NCI-H510A treated with DMSO at 0.1 percent for 48 hours (cell line): ENCODE measurements at places on chromosomes 5 and 9.

- DNase-seq = no peak
Observed at GRCh38 chr5:14917719-14918118, 46.1 kb upstream of the ANKH start.

GRCh38 chr9:87441251-87441650 is 56.4 kb upstream of the DAPK1 start:
- no peak for DNase-seq

DNA sequence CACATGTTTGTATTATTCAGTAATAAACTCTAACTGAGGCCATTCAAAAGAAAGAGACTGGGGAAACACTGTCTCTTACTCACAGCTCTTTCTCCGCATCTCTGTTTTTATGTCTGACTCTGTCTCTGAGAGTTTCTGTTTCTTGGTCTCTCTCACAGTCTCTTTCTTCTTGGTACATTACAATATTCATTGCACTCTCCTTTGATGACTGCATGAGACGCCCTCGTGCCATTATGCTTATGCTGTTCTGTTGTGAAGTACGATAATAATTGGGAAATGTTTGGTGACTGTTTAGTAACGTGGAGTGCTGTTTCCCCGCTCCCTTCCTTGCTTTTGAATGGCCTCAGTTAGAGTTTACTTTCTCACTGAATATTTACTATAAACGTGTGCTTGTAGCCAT is 25.3 kb upstream of the TLX3 start:
- DNase-seq = no peak

- no peak for DNase-seq
Observed at GRCh38 chr5:115686738-115687074, 60.9 kb upstream of the TMED7 start.

DNA sequence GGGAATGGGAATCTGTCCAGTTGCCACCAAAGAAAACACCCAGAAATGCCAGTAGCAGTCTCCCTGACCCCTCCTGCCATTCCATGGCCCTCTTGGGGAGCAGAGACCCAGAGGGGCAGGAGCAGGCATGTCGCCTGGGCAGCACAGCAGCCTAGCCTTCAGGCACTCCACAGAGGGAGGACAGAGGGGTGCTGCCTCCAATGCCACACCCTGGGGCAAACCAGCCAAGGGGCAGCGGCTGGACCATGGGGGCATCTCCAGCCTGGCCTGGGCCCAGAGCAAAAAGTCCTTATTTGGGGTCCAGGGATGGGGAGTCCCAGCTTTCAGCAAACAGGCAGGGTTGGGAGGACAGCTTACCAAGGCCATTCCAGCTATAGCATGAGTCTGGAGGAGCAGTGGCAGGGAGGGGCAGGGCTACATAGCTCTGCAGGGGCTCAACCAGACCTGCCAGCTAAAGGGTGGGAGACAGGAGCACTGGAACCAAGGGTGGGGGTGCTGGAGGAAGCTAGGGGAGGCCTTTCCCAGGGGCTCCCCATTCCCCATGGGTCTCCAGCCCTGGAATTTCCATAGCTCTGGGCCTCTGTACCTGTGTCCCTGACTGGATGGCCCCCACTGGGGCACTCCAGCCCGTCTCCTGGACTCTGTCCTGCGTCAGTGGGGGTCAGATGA is 6.7 kb downstream of the BRD3 start:
- DNase-seq = no peak

- no peak for DNase-seq
Observed at GRCh38 chr9:117678871-117679270, 25.3 kb upstream of the TLR4 start.

DNA sequence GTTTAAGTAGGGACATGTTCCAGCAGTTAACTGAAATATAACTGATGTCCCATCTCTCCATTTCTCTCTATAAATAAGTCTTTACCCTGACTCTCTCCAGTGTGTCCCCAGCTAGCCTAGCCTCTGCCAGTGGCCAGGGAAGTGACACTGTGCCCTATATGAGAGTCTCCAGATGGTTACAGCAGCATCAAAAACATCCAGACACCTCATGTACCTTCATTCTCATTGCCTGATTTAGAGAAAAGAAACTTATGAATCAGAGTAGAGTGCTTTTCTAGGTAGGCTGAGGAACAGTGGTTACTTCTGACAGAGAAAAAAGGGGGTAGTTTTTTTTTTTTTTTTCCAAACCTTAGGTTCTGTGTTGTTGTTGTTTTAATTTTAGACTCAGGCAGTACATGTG is 148.5 kb downstream of the GNAQ start:
- DNase-seq = no peak
